B cell (primary cell): ENCODE measurements at places on chromosomes 16 and 17. TPM values are rescaled to one million over a fixed set of nuclear protein-coding genes. Genes with fewer than 3 reads are reported as not detected.

DNA sequence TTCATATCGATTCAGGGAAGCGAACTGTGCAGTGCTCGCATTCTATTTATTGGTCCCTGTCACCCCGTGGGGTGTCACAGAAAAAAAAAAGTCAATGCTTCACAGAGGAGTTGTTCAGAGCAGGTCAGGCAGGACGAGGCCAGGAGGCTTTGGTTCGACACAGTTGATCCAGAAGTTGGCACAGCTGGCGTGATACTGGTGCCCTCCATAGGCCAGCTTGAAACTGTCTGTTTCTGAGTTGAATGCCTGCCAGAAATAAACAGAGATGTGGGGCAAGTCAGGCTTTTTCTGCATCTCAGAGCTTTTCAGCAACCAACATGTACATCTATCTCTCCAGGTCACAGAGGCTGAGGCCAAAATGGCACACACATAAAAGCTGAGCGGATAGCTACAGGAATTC lies 29.1 kb downstream of the DUSP14 start:
- H3K4me1 ChIP-seq = no peaks in the 10 kb centered on the region
- no peak overlapping the region for H3K4me3 ChIP-seq
- H3K36me3 ChIP-seq = peaks cover 66% of the 10 kb centered on the region
- no peak overlapping the region for H3K27ac ChIP-seq

GRCh38 chr17:31688701-31689100 lies 170.3 kb downstream of the COPRS start:
- no peaks in the 10 kb centered on the region for H3K4me1 ChIP-seq
- H3K27ac ChIP-seq = no peak overlapping the region
- H3K4me3 ChIP-seq = no peak overlapping the region
- DNase-seq = no peak

- H3K36me3 ChIP-seq = peaks cover 30% of the 10 kb centered on the region
- DNase-seq = no peak
- peaks cover 25% of the 10 kb centered on the region for H3K4me1 ChIP-seq
- H3K4me3 ChIP-seq = no peak overlapping the region
- H3K27me3 ChIP-seq = no peaks in the 10 kb centered on the region
Measured at GRCh38 chr17:17819561-17819995, 17.2 kb downstream of the SREBF1 start.

DNA sequence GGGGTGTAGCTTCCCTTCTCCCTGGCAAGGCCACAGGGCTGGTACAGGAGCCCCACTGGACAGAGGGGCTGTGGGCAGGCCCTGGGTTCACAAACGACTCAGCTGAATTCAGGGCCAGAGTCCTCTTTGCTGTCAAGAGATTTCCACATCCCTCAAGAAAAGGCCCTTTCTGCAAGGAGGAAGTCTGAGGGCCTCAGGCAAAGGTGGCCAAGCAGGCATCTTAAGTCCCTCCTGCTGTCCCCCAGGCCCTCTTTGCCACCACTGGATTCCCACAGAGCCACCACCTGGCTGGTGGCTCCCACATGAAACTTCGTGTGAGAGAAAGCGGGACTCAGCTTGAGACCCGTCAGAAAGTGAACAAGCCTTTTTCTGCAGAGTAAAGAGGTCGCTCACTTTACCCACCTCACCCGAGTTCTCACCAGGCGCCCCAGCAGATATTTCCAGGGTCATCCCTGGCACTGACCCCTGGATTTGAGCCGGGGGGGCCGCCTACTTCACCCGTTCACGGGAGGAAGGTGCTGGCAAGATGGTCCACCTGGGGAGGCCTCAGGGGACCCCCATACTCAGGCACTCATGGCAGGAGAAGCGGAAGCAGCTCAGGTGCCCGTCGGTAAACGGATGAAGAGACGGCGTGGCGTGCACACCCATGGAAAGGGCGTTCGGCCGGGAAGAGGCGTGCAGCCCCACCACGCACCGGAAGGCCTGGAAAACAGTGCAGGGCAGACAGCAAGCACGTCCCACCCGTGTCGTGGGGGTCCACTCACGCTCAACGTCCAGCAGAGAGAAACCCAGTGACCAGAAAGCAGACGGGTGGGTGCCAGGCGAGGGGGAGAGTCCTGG lies 3.6 kb downstream of the RNF166 start:
- peak; percentile 44 for DNase-seq
- no peaks in the 10 kb centered on the region for H3K36me3 ChIP-seq
- peaks cover 91% of the 10 kb centered on the region for H3K4me1 ChIP-seq
- peak overlapping the region; percentile 53 for H3K4me3 ChIP-seq
- H3K27me3 ChIP-seq = no peaks in the 10 kb centered on the region
- peak overlapping the region; percentile 91 for H3K27ac ChIP-seq

GRCh38 chr17:37100231-37100630 lies 151.5 kb downstream of the AATF start:
- H3K4me1 ChIP-seq = no peaks in the 10 kb centered on the region
- no peak overlapping the region for H3K27ac ChIP-seq
- DNase-seq = no peak

GRCh38 chr17:67557052-67557845 lies 160.5 kb upstream of the NOL11 start:
- no peaks in the 10 kb centered on the region for H3K27me3 ChIP-seq
- no peak overlapping the region for H3K27ac ChIP-seq
- no peaks in the 10 kb centered on the region for H3K4me1 ChIP-seq
- no peak overlapping the region for H3K4me3 ChIP-seq

GRCh38 chr16:49788572-49788971 lies 67.3 kb downstream of the ZNF423 start:
- no peak for DNase-seq
- H3K4me3 ChIP-seq = no peak overlapping the region
- no peaks in the 10 kb centered on the region for H3K36me3 ChIP-seq
- no peak overlapping the region for H3K27ac ChIP-seq
- H3K27me3 ChIP-seq = no peaks in the 10 kb centered on the region

Gene IQCK
- 1.00 and 1.2 TPM in 2 replicates for polyA plus RNA-seq

DNA sequence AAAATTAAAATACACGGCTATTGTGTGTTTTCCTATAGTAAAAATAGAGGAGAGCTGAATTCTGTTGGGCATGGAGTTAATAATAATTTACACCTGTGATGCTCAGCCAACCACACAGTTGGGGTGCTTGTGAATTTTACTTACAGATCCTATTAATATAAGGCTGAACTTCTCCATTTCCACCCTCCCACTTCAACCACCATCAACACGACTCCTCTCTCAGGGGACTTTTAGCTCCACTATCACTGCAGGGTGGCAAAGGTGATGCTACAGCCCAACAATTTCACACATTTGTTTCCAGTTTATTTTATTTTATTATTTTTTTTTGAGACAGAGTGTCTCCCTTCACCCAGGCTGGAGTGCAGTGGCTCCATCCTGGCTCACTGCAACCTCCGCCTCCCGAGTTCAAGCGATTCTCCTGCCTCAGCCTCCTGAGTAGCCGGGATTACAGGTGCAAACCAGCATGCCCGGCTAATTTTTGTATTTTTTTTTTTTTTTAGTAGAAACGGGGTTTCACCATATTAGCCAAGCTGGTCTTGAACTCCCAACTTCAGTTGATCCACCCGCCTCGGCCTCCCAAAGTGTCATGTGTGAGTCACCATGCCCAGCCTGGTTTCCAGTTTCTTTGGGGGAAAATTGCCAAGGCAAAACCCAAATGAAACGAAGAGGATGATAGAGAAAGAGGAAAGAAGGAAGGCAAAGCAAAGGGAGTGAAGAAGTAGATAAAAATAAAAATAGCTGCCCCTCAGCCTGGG lies 57.9 kb downstream of the GNA13 start:
- peaks cover 2% of the 10 kb centered on the region for H3K36me3 ChIP-seq
- no peaks in the 10 kb centered on the region for H3K27me3 ChIP-seq
- DNase-seq = peak; percentile 64
- peaks cover 20% of the 10 kb centered on the region for H3K4me1 ChIP-seq
- no peak overlapping the region for H3K4me3 ChIP-seq

DNA sequence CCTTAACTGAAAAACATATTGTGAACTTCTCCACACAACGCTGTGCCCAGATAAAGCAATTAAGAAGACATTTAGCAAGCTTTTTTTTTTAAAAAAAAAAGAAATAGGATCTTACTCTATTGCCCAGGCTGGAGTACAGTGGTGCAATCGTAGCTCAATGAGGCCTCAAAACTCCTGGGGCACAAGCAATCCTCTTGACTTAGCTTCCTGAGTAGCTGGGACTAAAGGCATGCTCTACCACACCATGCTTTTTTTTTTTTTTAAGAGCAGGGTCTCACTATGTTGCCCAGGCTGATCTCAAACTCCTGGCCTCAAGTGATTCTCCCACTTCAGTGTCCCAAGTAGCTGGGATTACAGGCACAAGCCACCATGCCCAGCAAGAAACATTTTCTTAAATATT lies 20.1 kb downstream of the AP1G1 start:
- H3K4me1 ChIP-seq = peaks cover 4% of the 10 kb centered on the region
- peaks cover 10% of the 10 kb centered on the region for H3K36me3 ChIP-seq
- no peak for DNase-seq
